NCI-H774 (cell line): ENCODE measurements at places on chromosomes 2 and 18.

- no peak for DNase-seq
Observed at GRCh38 chr2:82790206-82791021, 1668.7 kb downstream of the SUCLG1 start.

DNA sequence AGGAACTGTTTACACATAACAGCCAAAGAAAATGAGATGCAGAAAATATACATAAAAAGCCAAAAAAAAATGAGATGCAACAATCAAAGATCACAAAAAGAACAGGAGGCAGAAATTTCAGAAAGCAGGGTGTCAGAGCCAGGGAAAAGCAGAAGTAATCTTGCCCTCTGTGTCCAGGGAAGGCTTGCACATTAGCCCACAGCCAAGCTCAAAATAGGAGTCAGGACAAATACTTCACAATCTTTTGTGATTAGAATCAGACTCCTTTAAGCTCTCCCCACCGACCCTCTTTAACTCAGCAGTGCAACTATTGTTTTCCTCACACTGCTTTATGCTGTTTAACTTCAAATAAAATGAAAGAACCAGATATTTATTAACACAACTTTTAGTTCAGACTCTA, 34.6 kb downstream of the IAH1 start:
- no peak for DNase-seq

GRCh38 chr2:240121190-240121589, 14.9 kb downstream of the COPS9 start:
- no peak for DNase-seq

DNA sequence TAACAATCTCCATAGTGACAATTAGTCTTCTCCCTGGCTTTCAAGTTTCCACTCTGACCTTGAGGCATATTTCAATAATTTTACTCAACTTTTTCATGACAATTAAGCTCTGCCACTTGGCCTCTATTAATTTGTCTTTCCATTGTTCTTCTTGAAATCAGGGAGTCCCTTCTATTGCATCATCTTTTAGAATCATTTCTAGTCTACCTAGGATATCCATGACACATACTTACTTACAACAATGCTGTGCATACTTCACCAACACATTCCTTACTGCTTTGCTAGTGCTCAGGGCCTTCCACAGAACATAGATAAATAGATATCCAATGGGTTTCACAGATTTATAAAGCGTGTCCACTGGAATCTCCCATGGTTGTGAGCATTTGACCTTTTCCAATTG, 331.5 kb upstream of the LRP1B start:
- no peak for DNase-seq

- DNase-seq: no peak
Observed at GRCh38 chr2:235170016-235170415, 218.2 kb downstream of the SH3BP4 start.

DNA sequence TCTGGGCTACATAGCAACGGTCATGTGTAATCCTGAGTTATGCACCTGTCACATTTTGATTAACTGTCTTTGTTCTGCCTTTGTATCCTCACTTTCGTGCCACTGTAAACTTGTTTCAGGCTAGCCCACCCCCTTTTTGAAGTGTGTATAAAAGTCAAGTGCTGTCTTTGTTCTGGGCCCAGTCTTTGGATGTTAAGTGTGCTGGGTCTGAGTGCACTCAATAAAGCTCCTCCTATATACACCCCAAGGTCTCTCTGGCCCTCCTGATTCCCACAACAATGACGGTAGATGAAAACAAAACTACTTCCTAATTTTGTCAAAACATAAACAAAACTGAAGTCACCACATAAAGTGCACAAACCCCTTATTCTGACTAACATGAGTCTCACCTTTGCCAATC, 633.4 kb downstream of the DSC3 start:
- DNase-seq: no peak

DNA sequence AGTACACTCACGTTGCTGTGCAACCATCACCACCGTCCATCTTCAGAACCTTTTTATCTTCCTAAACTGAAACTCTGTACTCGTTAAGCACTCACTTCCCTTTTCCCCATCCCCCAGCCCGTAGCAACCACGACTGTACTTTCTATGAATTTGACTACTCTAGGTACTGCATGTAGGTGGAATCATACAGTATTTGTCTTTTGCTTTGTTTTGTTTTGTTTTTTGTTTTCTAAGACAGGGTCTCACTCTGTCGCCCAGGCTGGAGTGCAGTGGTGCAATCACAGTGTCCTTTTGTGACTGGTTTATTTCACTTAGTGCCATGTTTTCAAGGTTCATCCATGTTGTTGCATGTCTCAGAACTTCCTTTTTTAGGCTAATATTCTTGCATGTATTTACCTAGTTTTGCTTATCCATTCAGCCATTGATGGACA, 7.0 kb upstream of the TYMS start:
- DNase-seq: peak; percentile 9

- DNase-seq: no peak
Observed at GRCh38 chr2:32274289-32274688, 3.4 kb upstream of the YIPF4 start.

DNA sequence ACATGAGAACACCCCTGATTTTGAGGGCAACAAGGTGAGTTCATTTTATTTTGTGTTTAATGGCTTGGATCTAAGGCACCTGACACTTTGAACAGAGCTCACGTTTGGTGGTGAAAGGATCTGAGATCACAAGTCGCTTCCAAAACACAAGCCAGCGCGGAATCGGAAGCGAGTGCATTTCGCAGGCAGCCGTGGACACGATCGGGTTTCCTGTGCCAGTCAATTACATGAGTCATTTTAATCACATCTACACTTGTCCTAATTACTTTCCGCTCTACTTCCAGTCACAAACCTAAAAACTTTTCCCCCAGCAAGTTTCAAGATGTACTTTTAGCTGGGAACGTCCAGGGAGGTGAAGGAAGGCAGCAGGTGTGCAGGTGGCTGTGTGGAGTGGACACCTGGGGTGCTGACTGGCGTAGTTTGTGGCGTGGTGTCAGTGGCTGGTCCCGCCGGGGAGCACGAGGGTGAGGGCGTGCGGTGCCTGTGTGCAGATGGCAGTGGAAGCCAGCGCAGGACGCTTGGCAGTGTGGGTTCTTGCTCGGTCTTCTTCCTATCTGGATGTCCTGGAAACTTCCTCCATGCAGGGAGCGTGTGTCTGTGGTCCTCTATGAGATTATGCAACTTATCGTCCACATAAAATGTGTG, 75.6 kb downstream of the DCDC2C start:
- no peak for DNase-seq

DNA sequence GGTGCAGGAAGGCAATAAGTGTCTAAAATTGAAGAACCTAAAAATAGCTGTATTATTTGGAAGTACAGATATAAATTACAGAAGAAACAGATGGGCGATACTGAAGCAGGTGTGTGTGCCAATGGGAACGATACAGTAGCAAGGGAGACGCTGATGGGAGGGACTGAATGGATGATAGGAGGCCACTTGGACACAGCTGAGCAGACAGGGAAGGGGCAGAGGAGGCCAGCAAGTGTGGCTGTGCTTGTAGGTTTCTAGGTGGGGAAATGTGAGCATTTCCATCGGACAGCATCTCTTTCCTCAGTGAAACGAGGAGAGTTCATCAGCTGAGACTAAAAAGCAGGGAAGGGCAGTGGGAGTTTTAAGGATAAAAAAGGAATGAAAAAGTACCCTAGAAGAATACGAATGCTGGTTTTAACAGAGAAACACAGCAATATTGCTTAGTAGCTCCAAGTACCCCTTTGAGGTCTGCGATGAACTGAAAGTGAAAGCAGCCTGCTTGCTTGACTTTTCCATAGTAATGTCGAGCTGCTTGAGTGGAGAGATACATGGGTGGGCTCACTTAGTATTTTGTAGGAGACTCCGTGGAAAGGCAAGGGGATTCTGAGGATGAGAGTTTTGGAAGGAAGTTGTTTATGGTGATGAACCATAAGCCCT, 91.7 kb upstream of the EPC2 start:
- peak; percentile 35 for DNase-seq

DNA sequence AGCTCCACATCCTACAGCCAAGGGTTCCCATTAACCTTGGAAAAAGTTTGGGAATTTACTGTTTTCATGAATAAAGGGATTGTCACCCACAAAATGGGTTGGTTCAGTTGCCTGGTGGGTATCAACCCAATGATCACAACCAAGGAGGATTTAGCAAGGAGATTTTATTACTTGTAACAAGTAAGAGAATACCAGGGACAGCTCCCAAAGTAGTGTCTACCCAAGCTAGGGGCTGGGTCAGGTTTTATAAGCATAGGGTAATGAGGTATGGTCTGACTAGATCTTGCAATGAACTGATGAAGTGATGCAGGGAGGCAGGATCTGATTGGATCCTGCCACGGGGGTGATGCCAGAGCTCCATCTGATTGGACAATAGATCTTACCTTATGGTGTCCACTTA, 681.8 kb downstream of the SLC4A3 start:
- DNase-seq: no peak

DNA sequence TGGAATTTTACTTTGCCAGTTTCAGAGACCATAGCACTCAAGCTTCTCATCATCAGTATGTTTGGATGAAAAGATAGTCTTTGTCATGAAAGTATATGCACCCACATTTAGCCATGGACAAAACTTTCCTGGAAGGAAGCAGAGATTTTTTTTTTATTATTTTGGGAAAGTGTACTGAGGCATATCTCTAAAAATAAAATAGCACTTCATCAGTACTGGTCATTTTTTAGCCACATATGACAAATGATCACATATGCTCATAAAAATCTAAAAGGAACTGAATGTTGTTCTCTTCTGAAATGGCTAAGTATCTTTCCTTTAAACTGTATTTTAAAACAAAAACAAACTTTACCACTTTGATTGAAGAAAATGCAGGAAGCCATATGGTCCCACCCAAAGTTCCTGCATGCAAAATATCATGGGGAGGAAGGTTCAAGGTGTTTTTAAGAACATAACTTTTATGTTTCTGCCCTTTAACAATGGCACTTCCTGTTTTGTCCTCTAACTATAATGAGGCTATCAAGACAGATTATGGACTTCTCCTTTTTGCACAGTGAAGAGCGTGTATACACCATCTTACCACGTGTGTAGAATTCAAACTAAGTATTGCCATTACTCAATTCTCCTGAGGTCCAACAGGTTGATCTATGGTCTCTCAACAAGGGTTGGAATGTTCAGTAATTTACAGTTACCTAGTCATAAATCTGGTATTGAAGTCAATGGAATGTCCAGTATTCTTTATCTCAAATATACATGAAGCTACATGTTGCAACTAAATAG, 77.1 kb upstream of the SLC39A10 start:
- no peak for DNase-seq

DNA sequence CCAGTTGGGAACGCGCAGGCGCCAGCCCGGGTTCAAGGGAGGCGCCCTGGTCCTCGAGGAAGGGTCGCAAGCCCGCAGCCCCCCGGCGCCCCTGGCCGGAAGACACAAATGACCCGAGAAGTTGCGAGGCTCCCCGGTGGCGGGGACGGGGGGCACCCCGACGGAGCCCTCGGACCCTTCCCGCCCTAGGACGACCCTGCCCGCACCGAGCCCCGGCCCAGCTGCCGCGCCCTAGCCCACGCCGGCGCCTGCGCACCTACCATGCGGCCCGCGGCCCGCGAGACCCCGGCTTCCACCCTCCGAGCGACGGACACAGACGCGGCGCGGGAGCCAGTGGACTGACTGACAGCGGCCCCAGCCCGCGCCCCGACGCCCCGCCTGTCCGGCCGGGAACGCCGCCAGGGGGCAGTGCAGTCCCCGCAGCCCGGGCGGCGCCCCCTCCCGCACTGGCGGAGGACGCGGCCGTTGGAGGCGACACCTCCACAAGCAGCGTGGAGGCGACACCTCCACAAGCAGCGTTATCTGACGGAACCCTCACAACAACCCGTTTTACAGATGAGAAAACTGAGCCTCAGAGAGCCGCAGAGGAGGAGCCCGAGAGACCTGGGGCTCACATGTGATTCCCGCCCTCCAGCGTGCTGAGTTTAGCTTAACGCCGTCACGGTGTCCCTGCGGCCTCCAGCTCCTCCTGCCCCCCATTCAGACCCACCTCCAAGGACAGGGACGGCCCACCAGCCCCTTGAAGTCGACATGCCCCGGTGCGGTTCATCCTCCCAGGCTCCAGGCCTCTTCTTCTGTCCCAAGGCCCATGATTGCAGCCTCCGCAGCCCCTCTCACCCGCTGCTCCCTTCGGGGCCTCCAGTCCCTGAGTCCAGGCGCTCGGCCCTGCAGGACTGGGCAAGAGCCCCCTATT, at the start of gene NMUR1:
NMUR1 (minus strand) TSS at position 347 of the 913 bp plus-strand sequence; CDS start at position 263, 84 bp downstream.
- DNase-seq: peak; percentile 37

DNA sequence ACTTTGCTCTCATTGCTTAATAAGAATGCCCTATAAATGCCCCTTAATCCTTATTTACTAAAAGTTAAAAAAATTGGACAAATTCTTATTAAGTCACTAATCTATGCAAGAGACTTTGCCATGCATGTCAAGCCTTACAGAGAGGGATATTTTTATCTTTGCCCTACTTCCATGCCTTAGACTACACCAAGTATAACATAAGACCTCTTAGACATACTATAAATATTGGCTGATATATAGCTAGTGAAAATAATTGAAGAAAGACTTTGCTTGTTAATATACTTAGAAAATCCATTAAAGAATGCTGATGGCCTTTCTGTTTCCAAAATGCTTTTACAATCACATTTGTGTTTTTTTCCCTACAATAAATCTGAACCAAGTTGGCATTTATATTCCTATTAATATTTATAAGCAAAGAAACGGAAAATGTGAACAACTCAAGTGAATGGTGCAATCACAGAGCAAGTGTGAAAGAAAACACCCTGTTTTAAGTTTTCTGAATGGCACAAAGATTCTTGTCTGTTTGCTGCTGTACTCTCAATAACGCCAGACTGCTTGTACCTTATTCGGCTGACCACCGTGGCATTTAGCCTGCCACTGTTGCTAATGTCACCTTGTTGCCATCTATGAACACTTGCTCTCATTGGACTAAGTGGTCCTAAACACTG, 105.0 kb downstream of the MC4R start:
- no peak for DNase-seq

DNA sequence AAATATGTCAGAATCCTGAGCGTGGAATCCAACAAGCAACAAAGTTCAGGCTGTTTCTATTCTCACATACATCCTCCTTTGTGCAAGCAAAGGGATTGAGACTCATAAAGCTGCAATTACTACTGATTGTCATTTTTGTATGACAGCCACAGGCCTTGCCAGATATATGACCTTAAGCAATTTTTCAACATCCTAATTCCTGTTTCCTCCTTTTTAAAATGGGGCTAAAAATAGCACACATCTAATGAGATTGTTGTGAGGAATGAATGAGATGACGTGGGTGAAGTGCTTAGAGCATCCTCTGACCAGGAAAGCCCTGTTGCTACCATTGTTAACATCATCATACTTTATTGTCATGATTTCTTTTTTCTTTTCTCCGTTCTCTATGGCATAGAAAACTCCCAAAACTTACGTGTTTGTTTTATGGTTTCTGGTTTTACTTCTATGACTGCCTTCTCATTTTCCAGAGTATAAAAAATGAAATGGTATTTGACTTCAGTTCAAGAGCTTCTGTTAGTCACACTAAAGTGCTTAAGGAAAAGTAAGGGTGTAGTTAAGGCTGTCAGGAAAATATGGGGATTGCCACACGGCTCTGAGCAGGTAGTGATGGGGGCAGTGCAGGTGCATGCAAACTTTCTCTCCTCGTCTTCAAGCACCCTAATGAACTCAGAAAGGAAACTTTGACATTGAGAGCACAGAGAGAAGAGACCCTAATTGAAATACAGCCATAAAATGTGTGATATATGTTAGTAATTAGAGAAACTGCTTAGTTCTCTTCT, 590.6 kb upstream of the NETO1 start:
- no peak for DNase-seq

GRCh38 chr2:106552921-106553320, 65.8 kb downstream of the CD8B2 start:
- DNase-seq: no peak

- DNase-seq: no peak
Observed at GRCh38 chr2:15023221-15023620, 390.7 kb downstream of the LRATD1 start.

GRCh38 chr2:135689679-135690078, 52.0 kb upstream of the UBXN4 start:
- DNase-seq: no peak

GRCh38 chr2:235324324-235324723, 169.5 kb upstream of the AGAP1 start:
- no peak for DNase-seq
